ENCODE measurements at places on chromosomes 7 and 10.
A peak's percentile ranks its signal among the peaks of the same experiment; 100 is the strongest.

- no peak overlapping the region for H3K27ac ChIP-seq
- no peak overlapping the region for H3K4me3 ChIP-seq
- no peaks in the 10 kb centered on the region for H3K27me3 ChIP-seq
Measured at GRCh38 chr10:53833908-53834307, 967.1 kb downstream of the PCDH15 start.

GRCh38 chr10:116536810-116537209 is 8.9 kb upstream of the PNLIP start:
- no peaks in the 10 kb centered on the region for H3K36me3 ChIP-seq
- no peak for DNase-seq
- H3K4me3 ChIP-seq, result no peak overlapping the region
- H3K27ac ChIP-seq, result no peak overlapping the region
- H3K4me1 ChIP-seq, result no peaks in the 10 kb centered on the region

DNA sequence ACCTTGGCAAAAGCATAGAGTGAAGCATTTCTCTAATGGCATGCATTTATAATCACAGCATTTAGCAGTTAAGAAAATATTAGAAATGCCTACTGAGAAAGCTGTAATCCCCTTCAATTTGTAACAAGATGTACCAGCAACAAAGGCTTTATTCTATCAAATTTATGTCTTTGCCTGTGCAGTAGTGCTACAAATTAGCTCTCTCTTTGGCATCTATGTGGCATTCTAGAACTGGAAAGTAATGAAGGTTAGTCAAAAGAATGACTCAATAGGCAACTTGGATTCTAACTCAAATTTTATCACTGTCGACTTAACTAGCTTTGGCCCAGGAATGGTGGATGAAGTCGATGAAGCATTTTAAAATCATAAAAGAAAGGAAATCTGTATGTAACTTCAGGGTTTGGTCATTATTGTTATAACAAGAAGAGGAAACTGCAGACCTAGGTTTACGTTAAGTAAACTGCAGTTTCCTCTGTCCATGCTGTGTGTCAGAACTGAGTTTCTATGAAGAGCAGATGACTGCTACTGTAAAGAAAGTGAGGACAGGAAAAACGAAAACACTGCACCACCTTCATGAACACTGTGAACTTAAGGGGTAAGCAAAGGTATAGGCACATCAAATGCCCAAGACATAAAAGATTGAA is 140.0 kb downstream of the RAPGEF5 start:
- H3K27ac ChIP-seq, result no peak overlapping the region
- H3K27me3 ChIP-seq, result peaks cover 33% of the 10 kb centered on the region
- H3K4me1 ChIP-seq, result no peaks in the 10 kb centered on the region
- no peak overlapping the region for H3K4me3 ChIP-seq

DNA sequence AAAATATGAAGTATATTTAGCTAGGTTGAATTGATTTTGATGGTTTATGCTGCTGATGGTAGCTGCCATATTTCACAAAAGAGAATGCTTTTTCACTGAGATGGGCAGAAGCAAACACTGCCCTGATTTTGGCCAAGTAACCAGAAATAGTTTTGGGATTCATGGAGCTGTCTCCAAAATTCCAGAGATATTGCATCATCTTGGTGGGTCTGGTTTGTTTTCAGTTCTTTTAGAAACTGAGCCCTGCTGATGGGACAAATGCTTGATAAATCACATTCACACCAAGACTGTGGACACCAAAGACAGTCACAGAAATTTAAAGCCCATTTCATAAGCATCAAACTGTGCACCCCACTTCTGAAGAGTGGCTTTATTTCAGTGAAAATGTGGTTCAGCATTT is 140.5 kb downstream of the BICC1 start:
- no peak overlapping the region for H3K27ac ChIP-seq
- no peaks in the 10 kb centered on the region for H3K27me3 ChIP-seq
- no peak for DNase-seq
- H3K36me3 ChIP-seq, result no peaks in the 10 kb centered on the region
- no peak overlapping the region for H3K4me3 ChIP-seq

GRCh38 chr10:62093863-62094291 is 174.8 kb downstream of the RTKN2 start:
- peak overlapping the region; percentile 67 for H3K27ac ChIP-seq
- H3K4me3 ChIP-seq, result no peak overlapping the region
- H3K27me3 ChIP-seq, result no peaks in the 10 kb centered on the region
- no peak for DNase-seq

DNA sequence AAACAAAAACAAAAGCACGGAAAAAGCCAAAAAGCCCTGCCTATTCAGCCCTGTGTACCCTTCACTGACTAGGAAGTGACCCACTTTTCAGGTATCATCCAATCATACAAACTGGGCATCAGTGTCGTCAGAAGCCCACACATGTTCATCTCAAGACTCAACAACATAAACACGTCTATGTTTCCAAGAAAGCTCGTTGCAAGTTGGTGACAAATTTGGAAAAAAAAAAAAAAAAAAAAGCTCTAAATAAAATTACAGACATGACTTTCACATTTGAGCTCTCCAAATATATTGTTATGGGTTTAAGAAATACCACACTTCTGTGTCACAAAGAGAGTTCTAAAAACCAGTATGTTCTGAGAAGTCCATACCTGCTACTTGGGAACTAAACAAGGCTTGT is 204.7 kb upstream of the KLF14 start:
- H3K27ac ChIP-seq, result peak overlapping the region; percentile 89
- no peak for DNase-seq
- H3K36me3 ChIP-seq, result peaks cover 98% of the 10 kb centered on the region

- H3K36me3 ChIP-seq, result peaks cover 12% of the 10 kb centered on the region
- no peaks in the 10 kb centered on the region for H3K27me3 ChIP-seq
- peak overlapping the region; percentile 44 for H3K4me3 ChIP-seq
- H3K27ac ChIP-seq, result peak overlapping the region; percentile 53
- no peak for DNase-seq
Measured at GRCh38 chr7:30330134-30331111, 46.0 kb downstream of the ZNRF2 start.

GRCh38 chr10:124692100-124692446 is 52.1 kb downstream of the FAM53B start:
- H3K4me3 ChIP-seq, result no peak overlapping the region
- DNase-seq, result no peak
- no peak overlapping the region for H3K27ac ChIP-seq
- no peaks in the 10 kb centered on the region for H3K27me3 ChIP-seq
- H3K36me3 ChIP-seq, result peaks cover 66% of the 10 kb centered on the region

- no peak overlapping the region for H3K27ac ChIP-seq
- H3K4me3 ChIP-seq, result no peak overlapping the region
- no peaks in the 10 kb centered on the region for H3K27me3 ChIP-seq
- no peak for DNase-seq
Measured at GRCh38 chr10:72171175-72171630, 44.6 kb upstream of the ANAPC16 start.

- H3K4me1 ChIP-seq, result peaks cover 14% of the 10 kb centered on the region
- H3K36me3 ChIP-seq, result no peaks in the 10 kb centered on the region
- DNase-seq, result no peak
- no peak overlapping the region for H3K27ac ChIP-seq
- peak overlapping the region; percentile 15 for H3K4me3 ChIP-seq
Measured at GRCh38 chr7:11830582-11831155, 1.3 kb downstream of the THSD7A start.

- no peaks in the 10 kb centered on the region for H3K27me3 ChIP-seq
- DNase-seq, result no peak
- H3K4me1 ChIP-seq, result peaks cover 9% of the 10 kb centered on the region
- no peak overlapping the region for H3K27ac ChIP-seq
- no peak overlapping the region for H3K4me3 ChIP-seq
Measured at GRCh38 chr7:151844825-151845200, 32.1 kb downstream of the PRKAG2 start.

GRCh38 chr10:104117839-104118323 is 4.1 kb upstream of the SFR1 start:
- H3K4me1 ChIP-seq, result peaks cover 39% of the 10 kb centered on the region
- no peak for DNase-seq
- peaks cover 10% of the 10 kb centered on the region for H3K36me3 ChIP-seq
- H3K27me3 ChIP-seq, result no peaks in the 10 kb centered on the region

- no peak overlapping the region for H3K4me3 ChIP-seq
- no peaks in the 10 kb centered on the region for H3K27me3 ChIP-seq
- peaks cover 94% of the 10 kb centered on the region for H3K36me3 ChIP-seq
- peak overlapping the region; percentile 11 for H3K27ac ChIP-seq
- DNase-seq, result no peak
Measured at GRCh38 chr7:30617359-30617758, 22.7 kb downstream of the GARS1 start.

DNA sequence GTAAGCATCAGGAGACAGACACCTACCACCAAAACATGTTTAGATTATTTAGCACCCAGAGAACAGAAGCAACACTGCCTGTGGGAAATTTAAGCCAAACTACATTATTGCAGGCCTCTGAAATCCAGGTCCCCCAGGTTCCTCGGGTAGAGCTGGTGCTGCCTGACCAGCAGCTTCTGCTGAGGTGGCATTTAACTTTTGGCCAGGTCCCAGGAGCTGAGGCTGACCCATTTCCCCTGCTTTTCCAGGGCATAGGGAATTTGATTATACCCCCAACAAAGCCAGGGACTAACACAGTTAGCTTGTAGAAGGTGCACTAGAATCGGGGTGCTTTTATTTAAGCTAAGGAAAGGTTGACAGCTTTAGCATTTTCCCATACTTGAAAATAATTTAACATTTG is 4.7 kb downstream of the LRRC4 start:
- peaks cover 22% of the 10 kb centered on the region for H3K4me1 ChIP-seq
- H3K27me3 ChIP-seq, result peaks cover 5% of the 10 kb centered on the region
- H3K27ac ChIP-seq, result no peak overlapping the region
- no peak overlapping the region for H3K4me3 ChIP-seq
- DNase-seq, result no peak

DNA sequence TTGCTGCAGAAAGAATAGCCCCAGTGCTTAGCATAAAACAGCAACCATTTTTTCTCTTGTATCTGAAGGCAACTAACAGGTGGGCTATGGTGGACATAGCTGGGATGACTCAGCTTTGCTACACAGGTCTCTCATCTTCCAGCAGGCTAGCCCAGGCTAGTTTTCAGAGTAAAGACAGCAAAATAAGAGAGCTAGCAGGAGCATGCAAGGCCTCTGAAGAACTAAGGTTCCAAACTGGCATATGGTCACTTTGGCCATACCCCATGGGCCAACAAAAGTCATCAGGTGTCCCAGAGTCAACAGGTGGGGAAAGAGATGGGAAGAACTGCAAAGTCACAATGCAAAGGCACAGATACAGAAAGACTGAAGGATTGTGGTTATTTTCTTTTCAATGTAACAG is 571.6 kb upstream of the MGMT start:
- H3K27ac ChIP-seq, result no peak overlapping the region
- H3K36me3 ChIP-seq, result no peaks in the 10 kb centered on the region

- H3K36me3 ChIP-seq, result no peaks in the 10 kb centered on the region
- H3K4me1 ChIP-seq, result no peaks in the 10 kb centered on the region
- no peaks in the 10 kb centered on the region for H3K27me3 ChIP-seq
- no peak overlapping the region for H3K27ac ChIP-seq
- no peak overlapping the region for H3K4me3 ChIP-seq
Measured at GRCh38 chr7:118492466-118492865, 268.0 kb downstream of the ANKRD7 start.

DNA sequence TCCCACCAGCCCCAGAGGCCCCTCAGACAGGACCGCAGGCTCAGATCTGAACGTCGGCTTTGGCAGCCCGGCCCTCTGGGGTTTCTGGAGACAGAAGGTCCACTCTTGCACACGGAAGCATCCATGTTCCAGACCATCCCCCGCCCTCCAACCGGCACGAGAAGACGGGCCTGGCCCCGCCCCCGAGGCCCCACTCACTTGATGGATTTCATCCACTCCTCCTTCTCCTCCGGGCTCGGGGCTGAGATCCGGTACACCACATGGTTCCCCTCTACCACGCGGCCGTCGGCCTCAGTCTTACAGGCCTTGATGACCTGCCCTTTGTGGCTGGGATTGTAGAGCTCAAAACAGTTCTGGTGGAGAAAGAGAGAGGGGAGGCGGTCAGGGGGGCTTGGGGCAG is 107.3 kb downstream of the CYTH3 start:
- H3K36me3 ChIP-seq, result peaks cover 24% of the 10 kb centered on the region
- no peaks in the 10 kb centered on the region for H3K27me3 ChIP-seq
- H3K4me1 ChIP-seq, result peaks cover 2% of the 10 kb centered on the region
- no peak overlapping the region for H3K4me3 ChIP-seq

DNA sequence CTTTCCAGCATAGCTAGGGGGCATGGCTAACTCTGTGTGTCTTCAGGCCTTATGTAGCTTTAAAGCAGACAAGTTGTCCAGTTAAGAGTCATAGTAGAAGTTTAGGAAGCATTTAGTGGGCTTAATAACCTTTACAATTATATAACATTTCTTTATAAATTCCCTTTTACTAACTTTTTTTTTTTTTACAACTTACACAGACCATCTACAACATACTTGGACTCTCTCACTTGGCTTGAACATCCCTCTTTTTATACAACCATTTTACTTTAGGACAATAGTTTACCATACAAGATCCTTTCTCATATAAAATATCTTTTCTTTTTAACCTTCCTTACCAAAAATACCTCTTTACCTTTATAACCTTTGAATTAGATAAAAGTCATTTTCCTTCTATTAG is 26.3 kb downstream of the SP4 start:
- H3K27ac ChIP-seq, result no peak overlapping the region
- no peak overlapping the region for H3K4me3 ChIP-seq
- DNase-seq, result no peak
- peaks cover 15% of the 10 kb centered on the region for H3K4me1 ChIP-seq
- H3K36me3 ChIP-seq, result peaks cover 89% of the 10 kb centered on the region

DNA sequence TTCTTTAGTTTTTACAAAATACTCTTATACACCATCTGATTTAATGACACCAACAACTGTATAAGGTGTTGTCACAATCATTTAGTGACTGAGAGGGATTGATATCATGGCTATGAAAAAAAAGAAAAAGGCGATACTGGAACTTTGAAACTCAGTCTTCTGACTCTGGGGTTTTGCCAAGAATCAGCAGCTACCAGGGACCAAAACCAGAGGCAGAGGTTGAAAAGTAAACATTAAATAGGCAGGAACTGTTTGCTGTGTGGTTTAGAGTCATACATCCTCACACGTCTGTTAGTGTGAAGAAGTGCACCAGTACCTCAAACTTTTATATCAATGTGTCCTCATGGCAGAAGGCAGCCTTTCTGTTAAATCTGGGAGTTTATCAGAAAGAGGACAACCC is 19.9 kb upstream of the GGCT start:
- H3K27me3 ChIP-seq, result no peaks in the 10 kb centered on the region
- H3K36me3 ChIP-seq, result no peaks in the 10 kb centered on the region
- no peak for DNase-seq
- peaks cover 8% of the 10 kb centered on the region for H3K4me1 ChIP-seq
- no peak overlapping the region for H3K4me3 ChIP-seq

- H3K36me3 ChIP-seq, result peaks cover 25% of the 10 kb centered on the region
- no peaks in the 10 kb centered on the region for H3K27me3 ChIP-seq
- H3K4me3 ChIP-seq, result no peak overlapping the region
- no peak overlapping the region for H3K27ac ChIP-seq
- peaks cover 45% of the 10 kb centered on the region for H3K4me1 ChIP-seq
Measured at GRCh38 chr10:69130251-69130650, 6.3 kb downstream of the VPS26A start.

GRCh38 chr10:22911889-22912762 is 15.7 kb upstream of the ARMC3 start:
- peaks cover 20% of the 10 kb centered on the region for H3K4me1 ChIP-seq
- H3K27me3 ChIP-seq, result peaks cover 4% of the 10 kb centered on the region
- peaks cover 11% of the 10 kb centered on the region for H3K36me3 ChIP-seq
- H3K27ac ChIP-seq, result no peak overlapping the region

- H3K27me3 ChIP-seq, result no peaks in the 10 kb centered on the region
- H3K4me1 ChIP-seq, result peaks cover 49% of the 10 kb centered on the region
- no peak overlapping the region for H3K4me3 ChIP-seq
- DNase-seq, result no peak
- peaks cover 4% of the 10 kb centered on the region for H3K36me3 ChIP-seq
Measured at GRCh38 chr7:30351724-30352123, 67.3 kb downstream of the ZNRF2 start.

GRCh38 chr10:16742165-16742960 is 74.9 kb downstream of the RSU1 start:
- H3K4me3 ChIP-seq, result no peak overlapping the region
- DNase-seq, result no peak
- H3K27ac ChIP-seq, result no peak overlapping the region
- H3K36me3 ChIP-seq, result peaks cover 78% of the 10 kb centered on the region
- no peaks in the 10 kb centered on the region for H3K27me3 ChIP-seq

Measured in activated T-cell treated with anti-CD3 and anti-CD28 coated beads, Interleukin-2, amount 50 U/mL, for 24 hours (primary cell).